ENCODE measurements at places on chromosomes 16 and 17. TPM values are rescaled to one million over a fixed set of nuclear protein-coding genes. Genes with fewer than 3 reads are reported as not detected.

DNA sequence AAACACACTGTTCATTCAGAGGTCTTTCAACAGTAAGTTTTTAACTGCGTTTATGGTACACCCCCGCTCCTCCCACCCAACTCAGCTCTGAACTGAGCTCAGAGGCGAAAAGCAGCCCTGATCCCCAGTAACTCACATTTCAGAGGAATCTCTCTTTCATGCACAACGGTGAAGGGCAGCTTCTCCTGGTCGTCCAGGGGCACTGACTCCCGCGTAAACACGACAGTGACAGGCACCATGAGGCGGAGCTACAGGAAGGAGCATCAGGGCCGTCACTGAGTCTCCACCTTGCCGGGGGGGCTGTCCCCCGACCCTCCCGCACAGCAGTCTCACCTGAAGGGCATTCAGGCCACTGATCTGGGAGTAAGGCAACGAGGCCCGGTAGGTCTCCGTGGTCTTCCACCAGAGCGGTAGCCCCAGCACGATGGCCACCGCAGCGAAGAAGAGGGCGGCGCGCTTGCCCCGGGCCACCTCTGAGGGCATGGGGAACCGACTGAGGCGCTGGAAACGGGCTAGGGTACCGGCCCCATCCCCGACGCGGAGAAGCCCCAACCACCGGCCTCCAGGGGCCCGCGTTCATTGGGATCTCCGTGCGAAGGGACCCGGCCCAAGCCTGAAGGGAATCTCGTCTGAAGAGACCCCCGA, 486 bp downstream of the PIGS start:
- DNase-seq: no peak

ZACN gene
- total RNA-seq: not detected

RNF112 gene
- total RNA-seq: 0.29 TPM

DNA sequence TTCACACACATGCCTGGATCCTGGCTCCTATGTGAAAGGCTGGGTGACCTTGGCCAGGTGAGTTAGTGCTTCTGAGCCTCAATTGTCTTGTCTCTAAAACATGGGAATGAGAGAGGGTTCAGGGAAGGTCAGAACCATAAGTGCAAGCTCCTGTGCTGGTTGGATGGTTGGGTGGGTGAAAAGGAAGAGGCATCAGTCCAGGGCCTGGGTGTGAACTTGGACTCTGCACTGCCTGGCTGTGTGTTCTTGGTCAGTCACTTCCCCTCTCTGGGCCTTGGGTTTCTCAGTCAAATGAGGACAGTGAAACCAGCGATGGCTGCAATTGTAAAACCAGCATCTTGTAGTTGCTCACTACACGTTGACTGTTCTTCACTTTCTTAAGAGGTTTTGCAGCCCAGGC, 643 bp upstream of the KCNG4 start:
- peak; percentile 41 for DNase-seq

DNA sequence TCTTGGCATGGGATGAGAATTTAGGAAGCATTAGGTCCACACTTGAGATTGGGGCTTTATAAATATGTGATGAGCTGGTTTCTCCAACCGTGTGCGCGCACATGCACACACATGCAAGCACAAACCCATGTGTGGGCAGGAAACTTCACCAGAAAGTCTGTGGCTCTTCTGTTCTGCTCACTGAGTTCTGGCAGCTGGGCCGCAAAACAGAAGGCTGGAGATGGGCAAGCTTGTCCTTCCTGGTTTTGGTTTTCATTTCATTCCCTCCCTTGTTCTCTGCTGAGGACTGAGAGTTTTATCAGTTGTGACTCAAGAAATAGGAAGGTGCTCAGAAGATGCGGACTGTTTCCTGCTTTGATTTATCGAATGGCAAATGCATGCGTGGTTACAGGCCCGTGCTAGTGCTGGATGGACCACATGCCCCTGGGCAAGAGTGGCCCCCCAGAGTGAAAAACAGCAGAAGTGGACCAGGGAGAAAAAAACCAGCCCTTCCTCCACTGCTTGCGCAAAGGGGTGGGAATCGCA, 14.1 kb downstream of the MAP3K14 start:
- DNase-seq: peak; percentile 58

TSNAXIP1 gene
- 0.88 TPM for total RNA-seq

SMCR8 gene
- 22.1 TPM for total RNA-seq

- DNase-seq: no peak
Measured at GRCh38 chr16:23611936-23612335, 15.8 kb upstream of the NDUFAB1 start.

P2RX5 gene
- 0.36 TPM for total RNA-seq

NEUROD2 gene
- total RNA-seq: not detected

DNA sequence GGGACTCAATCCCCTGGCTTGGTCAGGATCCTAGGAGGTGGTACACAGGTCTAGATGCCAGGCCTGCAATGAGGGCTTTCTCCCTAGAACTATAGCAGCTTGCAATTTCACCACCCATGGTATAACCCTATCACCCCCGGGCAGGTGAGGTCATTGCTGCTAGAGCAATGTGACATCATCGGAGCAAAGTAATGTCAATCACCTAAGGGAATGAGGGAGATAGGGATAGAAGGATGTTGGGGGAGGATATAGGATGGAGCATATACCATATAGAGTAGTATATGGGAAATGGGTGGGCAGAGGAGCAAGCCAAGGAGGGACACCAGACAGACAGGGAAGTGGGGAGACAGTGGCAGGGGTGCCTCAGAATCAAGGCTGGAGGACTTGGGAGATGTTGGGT, 3.3 kb downstream of the KCNH4 start:
- DNase-seq: peak; percentile 63

- DNase-seq: peak; percentile 87
Measured at GRCh38 chr17:19647697-19648474, 665 bp upstream of the ALDH3A2 start.

MAP3K14 gene
- 3.6 TPM for total RNA-seq

KRTAP4-1 gene
- not detected for total RNA-seq

GRCh38 chr17:53516636-53517035, 306.1 kb upstream of the KIF2B start:
- DNase-seq: no peak

DPEP3 gene
- total RNA-seq: not detected

PRCD gene
- total RNA-seq: 5.3 TPM

KRT12 gene
- not detected for total RNA-seq

- DNase-seq: no peak
Measured at GRCh38 chr16:23282568-23282967, 19.5 kb upstream of the SCNN1B start.

GRCh38 chr16:53752560-53752959, 48.6 kb downstream of the FTO start:
- DNase-seq: no peak

DNA sequence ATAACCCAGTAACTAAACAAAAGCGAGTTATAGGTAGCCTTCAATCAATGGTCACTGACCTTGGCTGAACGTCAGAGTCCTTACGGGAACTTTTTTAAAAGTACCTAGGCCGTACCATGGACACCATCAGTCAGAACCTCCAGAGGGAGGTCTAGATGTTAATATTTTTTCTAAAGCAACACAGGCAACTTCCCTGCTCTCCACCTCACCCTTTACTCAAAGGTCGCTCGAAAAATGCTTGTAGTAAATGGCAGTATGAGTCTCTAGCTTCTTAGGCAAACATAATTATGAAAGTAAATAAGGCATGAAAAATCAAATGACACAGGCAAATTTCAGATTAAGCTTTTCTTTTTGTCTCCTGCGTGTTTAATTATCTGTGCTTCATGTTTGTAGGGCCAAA, 82.1 kb downstream of the SLC39A11 start:
- no peak for DNase-seq
